ENCODE measurements at places on chromosomes 7 and 10.

- no peak for DNase-seq
Measured at GRCh38 chr7:19709249-19709578, 377 bp upstream of the POLR1F start.

DNA sequence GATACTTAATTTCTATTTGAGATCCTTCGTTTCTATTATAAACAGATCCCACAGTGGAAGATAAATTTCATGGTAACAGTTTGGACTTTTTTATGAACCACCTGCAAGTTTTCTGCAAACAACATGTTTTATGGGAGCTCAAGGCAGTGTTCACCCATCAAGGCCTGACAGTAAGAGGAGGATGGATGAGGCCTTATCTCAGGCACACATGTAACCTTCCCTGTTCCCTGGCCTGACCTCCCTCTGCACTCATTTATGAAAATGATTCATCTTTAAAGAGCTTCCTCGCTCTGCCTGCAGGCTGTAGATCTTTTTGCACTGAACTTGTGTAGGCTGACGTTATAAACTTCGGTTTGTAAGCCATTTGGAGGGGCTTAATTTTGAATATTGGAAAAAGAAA, 500.1 kb downstream of the GATA3 start:
- DNase-seq: no peak

DNA sequence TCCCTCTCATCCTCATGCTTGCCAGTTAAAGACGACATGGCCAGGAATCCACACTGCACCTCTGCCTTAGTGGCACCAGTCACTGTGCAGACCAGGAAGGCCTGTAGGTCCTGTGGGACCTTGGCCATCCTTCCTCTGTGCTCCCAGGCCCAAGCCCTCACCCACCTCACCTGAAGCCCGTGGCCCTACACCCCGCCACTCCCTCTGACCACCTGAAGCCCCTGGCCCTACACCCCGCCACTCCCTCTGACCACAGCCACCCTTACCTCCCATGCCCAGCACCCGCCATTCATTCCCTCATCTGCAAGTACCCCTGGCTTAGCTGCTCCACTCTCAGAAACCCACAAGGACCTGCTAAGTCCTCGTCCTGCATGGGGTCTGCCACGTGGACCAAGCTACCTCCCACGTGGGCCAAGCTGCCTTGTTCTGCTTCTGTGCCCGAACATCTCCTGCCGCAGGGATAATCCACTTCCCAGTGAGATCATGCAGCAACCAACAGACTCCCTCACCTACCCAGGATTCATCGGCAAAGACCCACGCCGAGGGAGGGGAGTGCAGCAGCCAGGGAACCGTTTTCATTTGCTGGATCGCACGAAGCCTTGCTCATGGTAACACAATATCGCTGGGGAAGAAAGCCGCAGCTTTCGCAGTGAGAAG, 151.2 kb downstream of the TCERG1L start:
- no peak for DNase-seq

GRCh38 chr7:23211589-23211988, 29.7 kb downstream of the NUP42 start:
- no peak for DNase-seq

- DNase-seq: no peak
Measured at GRCh38 chr7:147060070-147060469, 943.5 kb downstream of the CNTNAP2 start.

- DNase-seq: no peak
Measured at GRCh38 chr7:126222782-126223181, 1030.0 kb downstream of the GRM8 start.

DNA sequence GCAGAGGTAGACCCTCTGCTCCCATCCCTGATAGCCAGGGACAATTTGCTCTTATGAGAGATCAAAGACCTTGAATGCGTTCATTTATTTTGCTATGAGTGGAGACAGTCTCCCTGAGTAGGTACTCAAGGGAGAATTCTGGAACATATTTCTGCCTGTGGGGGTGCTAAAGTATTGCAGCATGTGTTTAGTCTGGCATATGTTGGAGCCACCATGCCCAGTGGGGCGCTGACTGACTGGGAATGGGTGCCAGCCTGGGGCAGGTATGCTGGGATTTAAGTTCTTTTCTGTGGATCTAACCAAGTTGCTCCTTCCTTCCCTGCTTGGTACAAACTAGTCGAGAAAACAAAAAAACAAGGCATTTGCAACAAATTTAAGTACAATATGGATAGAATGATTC, 99.1 kb downstream of the JCAD start:
- no peak for DNase-seq

- no peak for DNase-seq
Measured at GRCh38 chr7:48962821-48963505, 38.6 kb downstream of the CDC14C start.

DNA sequence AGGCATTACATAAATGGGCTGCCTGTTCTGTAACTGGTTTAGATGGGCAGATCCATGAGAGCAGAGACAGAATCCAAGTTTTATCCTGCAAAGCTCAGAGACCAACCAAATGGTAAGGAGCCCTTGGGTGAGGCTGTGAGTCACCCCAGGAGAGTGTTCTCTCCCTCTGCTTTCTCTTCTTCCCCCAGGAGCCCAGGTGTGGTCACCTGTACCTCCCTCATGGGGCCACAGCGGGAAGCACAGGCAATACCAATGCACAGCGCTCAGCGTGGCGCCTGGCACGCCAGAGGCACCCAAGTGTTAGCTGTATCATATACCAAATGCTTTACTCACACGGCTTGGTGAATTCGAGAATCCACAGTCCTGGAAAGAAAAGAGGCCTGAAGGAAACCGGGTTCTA, 39.4 kb downstream of the CTBP2 start:
- DNase-seq: no peak
